Activated T-cell treated with anti-CD3 and anti-CD28 coated beads, Interleukin-2, amount 50 U/mL, for 48 hours (primary cell): ENCODE measurements at places on chromosomes 1 and 21.

DNA sequence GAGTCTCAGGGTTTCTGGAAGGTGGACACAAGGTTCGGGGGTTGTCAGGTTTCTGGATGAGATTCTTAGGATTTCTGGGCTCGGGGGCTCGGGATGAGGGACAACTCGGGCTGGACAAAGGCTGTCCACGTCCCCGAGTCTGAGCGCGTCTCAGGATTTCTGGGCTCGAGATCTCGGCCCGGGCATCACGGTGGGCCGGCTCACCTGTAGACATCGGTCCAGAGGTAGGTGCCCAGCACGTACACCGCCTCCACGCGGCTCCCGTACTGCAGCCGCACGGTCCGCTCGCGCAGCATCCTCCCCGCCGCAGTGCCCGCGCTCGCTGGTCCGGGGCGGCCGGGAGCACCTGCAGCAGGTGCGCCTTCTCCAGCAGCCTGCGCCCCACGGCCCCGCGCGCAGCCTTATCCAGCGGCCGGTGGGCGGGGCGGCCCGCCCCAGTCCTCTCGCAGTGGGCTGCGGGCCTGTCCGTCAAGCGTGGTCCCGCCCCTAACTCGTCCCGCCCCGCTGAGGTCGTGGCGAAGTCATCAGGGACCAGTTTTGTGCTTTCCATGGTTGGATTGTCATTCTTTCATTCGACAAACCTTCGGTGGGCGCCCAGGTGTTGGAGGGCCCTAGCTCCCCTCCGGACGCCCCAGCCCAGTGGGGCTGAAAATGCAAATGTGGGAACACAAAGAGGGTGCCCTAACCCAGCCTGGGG is at the start of gene PADI2:
TSS of gene PADI2 (minus strand) at position 376 of the 697 bp plus-strand sequence. CDS start at position 296, 80 bp downstream.
- DNase-seq, result peak; percentile 80

- DNase-seq, result no peak
Measured at GRCh38 chr1:169108863-169109560, 2.5 kb downstream of the ATP1B1 start.

DNA sequence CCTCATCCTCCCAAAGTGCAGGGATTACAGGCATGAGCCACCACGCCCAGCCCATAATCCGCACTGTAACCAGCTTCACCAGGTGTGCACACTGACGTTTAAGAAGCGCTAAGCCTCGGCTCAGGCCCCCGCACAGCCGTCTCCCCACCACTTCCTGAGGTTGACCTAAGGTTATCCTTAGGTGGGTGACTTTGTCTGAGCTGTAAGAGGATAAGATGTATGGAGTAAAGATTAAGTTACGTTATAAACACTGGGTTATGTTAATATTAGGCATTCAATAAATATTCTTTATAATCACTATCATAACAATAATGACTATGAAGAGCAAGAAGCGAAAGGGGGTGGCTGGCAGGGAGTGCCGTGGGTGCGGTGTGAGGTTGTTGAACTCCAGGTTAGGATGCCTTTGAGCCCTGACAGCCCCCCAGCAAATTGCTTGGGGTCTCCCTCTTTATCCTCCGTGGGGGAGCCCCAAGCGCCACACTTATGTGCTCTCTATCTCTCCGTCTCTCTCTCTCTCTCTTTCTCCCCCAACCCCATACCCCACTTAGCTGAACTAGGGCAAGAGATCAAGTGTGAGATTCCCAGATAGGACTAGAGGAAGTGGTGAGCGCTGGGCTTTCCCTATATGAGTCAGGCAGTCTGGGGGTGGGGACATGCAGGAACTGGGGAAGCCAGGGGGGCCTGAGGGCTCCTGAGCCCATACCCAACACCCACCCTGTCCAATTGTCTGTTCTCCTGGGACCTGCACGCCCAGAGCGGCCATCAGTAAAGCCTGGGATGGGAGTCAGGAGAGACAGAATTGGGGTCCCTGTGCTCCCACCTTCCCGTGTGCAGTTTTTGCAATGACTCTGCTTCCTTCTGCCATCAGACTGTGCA is 7.6 kb downstream of the EFHD2 start:
- DNase-seq, result peak; percentile 62

- DNase-seq, result no peak
Measured at GRCh38 chr21:37655611-37656300, 260.5 kb downstream of the KCNJ6 start.

DNA sequence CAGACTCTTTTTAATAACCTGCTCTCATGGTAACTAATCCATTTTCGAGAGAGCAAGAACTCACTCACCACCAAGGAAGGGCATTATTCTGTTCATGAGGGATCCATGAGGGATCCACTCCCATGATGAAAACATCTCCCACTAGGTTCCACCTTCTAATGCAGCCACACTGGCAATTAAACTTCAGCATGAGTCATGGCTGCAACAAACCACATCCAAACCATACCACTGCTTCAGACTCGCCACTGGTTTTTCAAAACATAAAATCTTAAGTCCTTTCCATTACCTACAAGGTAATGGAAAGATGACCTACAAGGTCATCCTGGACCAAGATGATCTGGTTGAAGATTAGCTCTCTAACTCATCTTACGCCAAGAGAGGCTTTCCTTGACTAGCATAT is 405.1 kb downstream of the VAV3 start:
- no peak for DNase-seq

DNA sequence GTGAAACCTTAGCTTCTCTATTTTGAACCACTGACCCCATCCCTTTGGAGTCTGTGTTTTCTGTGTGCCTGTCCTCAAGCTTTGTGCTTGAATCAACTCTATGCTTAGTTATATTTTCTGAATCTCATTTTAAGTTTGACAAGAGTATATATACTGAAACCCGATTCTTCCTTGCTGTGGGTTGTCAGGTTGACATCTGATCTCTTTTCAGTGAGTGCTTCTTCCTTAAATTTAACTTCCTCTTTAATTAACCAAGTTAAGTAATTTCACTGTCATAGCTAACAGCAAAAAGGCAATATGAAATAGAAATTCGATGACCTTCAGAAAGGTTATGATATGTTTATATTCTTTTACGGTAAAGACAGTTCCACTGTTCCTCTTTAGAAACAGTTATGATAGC is 69.4 kb downstream of the C1orf21 start:
- DNase-seq, result no peak

DNA sequence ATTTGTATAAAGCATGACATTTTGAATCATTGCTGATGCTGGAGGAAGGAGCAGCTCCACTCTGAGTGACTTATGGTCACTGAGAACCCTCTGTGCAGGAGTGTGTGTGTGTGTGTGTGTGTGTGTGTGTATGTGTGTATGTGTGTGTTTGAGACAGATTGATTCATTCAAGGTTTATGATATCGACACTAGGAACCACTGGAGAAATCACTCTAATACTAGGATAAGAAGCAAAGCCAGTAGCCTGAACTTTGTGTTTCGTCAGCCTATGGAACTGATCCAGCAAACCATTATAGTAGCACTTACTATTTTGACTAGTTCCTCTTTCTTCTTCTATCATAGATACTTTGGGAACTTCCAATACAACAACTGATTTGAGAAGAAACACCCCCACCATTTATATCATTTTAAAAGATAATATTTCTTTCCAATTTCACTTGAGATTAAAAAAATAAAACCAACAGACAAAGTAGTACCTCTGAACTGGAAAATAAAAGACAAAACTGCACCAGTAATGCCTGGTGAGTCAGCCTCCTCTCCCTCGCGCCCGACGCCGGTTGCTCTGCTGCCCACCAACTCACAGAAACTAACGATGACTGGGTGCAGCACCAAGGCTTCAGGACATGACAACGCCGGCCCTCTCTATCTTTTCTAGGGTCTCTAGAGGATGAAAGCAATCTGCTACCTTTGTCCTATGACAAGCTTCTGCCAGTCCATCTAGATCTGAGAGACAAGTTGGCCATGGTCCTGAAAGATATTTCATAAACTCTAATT is 20.9 kb downstream of the SLAMF1 start:
- DNase-seq, result peak; percentile 76

DNA sequence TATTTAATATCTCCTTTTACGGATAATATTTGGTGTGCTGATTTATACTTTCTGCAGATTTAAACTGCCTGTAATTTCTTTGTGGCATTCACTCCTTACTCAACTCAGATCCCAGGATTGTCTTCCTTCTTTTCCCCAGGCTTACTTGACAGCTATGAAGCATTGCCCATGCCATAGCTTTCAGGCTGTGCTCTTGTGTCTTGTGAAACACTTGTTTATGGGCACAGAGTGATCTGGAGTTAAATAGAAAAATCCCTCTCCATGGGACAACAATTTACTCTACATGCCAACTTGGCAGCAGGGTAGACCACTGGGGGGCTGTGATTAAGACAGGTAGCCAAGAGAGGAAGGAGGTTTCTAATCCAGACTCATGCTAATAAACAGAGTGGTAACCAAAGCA is 57.4 kb downstream of the PPP1R12B start:
- no peak for DNase-seq

DNA sequence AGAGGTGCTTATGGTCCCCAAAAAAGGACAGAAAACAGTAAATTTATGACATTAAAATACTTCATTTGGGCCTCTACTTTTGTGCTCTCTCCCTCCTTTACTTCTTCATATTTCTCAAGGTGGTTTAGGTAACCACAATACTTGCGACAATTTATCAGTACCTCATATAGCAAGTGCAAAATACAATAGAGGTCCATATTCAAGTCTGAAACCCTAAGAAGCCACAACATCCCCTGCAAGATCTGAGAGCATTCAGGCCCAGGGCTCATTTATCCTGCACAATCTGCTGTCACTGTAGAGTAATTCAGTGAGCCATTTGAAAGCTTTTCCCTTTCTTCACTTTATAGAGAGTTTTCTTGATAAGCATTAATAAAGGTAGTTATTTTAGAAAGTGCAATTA is 24.2 kb upstream of the ATP6V1G3 start:
- DNase-seq, result no peak

GRCh38 chr21:39014747-39015146 is 168.5 kb downstream of the PSMG1 start:
- DNase-seq, result no peak

DNA sequence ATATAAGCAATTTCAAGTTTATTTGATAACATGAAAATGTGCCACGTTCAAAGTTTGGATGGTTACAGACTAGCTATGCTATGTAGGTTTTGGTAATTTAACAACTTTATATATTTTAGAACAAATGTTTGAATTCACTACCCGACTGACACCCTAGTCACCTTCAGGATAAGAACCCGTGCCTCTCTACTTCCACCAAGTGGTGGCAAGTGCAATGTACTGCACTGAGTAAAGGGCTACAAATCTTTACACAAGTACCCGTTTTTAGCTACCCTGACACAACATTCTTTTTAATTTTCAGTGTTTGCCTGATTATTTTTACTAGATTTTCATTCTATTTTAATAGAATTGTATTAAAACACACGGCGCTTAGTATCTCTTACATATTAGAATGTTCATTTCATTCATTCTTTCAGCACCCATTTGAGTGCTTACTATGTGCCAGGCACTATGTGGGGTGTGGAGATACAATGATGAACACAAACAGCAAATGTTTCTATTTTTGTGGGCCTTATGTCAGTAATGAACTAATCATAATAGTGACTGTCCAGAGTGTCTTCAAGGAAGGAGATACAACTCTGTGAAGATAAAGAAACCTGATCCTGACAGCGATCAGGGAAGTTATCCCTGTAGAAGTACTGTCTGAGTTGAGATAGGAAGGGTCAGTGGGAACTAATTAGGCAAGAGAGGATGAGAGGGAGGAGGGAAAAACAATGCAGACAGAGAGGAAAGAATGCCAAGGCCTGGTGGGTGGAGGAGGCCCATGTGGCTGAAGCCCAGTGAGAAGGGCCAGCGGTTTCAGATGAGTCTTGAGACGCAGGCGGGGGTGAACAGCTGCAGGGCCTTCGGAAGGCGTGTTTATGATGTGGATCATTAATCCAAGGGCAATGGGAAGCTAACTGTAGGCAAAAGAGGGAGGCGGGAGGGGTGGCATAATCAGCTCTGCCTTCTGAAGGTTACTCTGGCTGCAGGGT is 3.8 kb downstream of the LCA5L start:
- no peak for DNase-seq
